ENCODE measurements at places on chromosomes 6 and 20.

GRCh38 chr20:20455926-20456325 is 88.0 kb downstream of the INSM1 start:
- no peak for DNase-seq

GRCh38 chr6:39471954-39472659 is 149.6 kb upstream of the KCNK16 start:
- no peak for DNase-seq

DNA sequence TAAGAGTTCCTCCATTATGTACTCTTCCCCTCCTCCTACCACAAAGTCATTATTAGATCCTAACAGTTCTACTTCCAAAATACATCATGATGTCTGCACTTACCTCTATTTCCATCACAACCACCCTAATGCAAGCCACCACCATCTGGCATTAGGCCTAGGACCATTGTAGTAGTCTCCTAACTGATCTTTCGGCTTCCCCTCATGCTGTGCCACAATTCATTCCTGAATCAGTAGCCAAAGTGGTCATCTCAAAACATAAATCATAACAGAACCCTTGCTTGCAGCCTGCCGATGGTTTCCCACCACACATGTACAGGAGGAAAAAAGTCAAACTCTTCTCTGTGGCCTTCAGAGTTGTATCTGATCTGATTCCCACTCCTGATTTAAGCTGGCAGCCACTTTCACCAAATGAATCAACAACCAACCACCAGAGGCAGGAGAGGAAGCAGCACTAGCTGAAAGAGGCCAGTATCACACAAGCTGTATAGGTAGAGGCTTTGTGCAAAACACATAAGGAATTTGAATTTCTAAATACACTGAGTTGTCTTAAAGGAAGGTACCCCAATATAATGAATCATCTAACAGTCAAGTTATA is 26.1 kb downstream of the FAM184A start:
- DNase-seq = no peak

DNA sequence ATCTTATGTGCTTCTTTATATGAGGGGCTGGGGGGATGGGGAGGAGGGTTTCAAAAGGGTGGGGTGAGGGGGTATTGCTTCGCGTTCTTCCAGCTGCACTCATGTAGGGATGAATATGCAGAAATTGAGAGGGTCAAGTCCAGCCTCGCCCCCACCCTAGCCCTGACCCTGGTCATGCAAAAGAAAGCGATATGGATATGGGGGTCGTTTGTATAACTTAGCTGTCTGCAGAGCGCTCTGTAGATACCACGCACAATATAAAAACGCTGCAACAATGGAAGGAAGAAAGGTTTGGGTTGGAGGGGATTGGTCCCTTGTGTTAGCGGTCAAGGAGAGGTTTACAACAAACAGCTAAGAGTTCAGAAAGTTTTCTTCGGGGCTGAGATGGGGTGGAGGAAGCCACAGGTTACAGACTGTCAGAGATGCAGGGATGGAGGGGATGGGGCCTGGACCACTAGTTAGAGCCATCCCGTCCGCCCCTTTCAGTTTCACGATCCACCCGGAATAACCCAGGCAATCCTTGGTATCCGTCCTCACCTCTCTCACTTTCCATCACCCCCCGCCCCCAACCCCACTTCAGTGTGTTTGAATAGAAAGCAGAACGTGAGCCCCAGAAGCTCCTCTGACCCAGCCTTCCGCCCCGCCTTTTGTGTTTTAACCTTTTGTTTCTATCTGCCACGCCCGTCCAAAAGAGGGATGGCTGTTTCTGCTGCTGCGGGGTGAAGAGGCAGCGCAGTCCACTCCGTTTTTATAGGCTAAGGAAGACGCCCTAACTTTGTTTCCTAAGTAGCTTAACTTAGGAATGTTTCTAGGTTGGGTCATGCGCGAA is 73.5 kb downstream of the SOX4 start:
- no peak for DNase-seq

Data from foreskin keratinocyte (primary cell).